Left lobe of liver (tissue), 2 donors: ENCODE measurements at places on chromosomes 4 and X. TPM values are rescaled to one million over a fixed set of nuclear protein-coding genes. Genes with fewer than 3 reads are reported as not detected.

CYTL1 gene
- not detected for total RNA-seq

ETDA gene
- total RNA-seq = not detected

RASSF6 gene
- total RNA-seq = 0.23 TPM

P2RY10 gene
- total RNA-seq = not detected

NPY5R gene
- total RNA-seq = not detected

ATP2B3 gene
- total RNA-seq = not detected

RRAGB gene
- 4.5 TPM for total RNA-seq

ATXN3L gene
- not detected for total RNA-seq

DUSP9 gene
- total RNA-seq = 0.60 TPM

ATP1B4 gene
- not detected for total RNA-seq
